Naive B cell (primary cell): ENCODE measurements at places on chromosomes 3 and 15. TPM values are rescaled to one million over a fixed set of nuclear protein-coding genes. Genes with fewer than 3 reads are reported as not detected.
A peak's percentile ranks its signal among the peaks of the same experiment; 100 is the strongest.

Gene CAPN7
- 21.4 TPM for polyA plus RNA-seq

- no peak for DNase-seq
Measured at GRCh38 chr15:91956026-91956723, 102.7 kb downstream of the SLCO3A1 start.

- no peak for DNase-seq
Measured at GRCh38 chr3:121670676-121671075, 10.0 kb upstream of the HCLS1 start.

GRCh38 chr3:55194376-55194775 lies 266.5 kb upstream of the LRTM1 start:
- DNase-seq, result no peak

Gene CISH
- 1.3 TPM for polyA plus RNA-seq

Gene CHRM5
- not detected for polyA plus RNA-seq

DNA sequence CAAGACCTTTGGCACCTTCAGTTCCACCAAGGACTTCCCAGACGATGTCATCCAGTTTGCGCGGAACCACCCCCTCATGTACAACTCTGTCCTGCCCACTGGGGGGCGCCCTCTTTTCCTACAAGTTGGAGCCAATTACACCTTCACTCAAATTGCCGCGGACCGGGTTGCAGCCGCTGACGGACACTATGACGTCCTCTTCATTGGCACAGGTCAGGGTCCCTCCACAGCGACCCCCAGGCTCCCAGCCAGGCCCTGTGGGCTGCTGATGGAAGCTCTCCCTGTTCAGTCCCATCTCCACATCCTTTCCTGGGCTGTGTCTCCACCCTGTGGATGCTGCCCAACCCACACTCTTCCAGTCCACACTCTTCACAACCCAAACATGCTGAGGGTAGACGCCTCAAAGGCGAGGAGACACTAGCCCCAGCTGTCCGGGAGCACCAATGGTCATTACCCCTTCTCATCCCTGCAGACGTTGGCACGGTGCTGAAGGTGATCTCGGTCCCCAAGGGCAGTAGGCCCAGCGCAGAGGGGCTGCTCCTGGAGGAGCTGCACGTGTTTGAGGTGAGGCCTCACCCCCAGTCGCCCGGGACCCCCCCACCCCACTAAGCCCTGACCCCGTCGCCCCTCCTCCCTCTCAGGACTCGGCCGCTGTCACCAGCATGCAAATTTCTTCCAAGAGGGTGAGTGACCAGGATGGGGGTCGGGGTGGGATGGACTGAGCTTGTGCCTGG lies 4.3 kb upstream of the LSMEM2 start:
- DNase-seq, result peak; percentile 67

DNA sequence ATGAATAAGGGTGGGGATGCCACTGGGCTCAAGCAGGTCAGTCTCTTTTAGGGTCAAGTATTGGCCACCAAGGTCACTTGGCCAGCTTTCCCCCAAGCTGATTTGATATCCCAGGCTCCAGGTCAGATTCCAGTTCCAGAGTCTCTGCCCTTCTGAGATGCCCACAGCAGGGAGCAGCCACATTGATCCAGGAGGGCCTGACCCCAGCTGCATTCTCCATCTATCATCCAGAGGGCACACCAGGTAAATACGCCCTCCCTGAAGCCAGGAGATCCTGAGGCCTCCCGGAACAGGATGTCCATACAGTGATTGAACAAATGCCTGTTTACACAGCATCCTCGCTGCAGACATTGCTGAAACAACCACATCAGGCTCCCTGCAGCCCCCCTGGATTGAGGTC lies 264.6 kb upstream of the TLE3 start:
- no peak for DNase-seq

Gene PPP1R14D
- polyA plus RNA-seq, result not detected

- DNase-seq, result no peak
Measured at GRCh38 chr3:167148136-167148535, 232.0 kb downstream of the ZBBX start.

DNA sequence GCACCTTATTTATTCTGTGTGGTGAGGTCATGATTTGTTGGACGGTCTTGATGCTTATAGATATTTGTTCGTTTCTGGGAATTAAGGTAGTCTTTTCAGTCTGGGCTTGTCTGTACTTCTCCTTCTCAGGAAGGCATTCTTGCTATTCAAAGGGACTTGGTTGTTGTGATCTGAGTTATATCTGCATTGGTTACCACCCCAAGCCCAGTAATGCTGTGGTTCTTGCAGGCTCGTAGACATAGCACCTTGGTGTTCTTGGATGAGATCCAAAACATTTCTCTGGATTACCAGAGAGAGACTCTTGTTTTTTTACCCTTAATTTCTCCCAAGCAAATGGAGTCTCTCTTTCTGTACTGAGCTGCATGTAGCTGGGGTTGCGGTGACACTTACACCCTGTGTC lies 128.0 kb upstream of the CBLB start:
- no peak for DNase-seq

Gene GOLGA6L25
- polyA plus RNA-seq, result not detected

GRCh38 chr15:60704717-60705116 lies 225.8 kb upstream of the ICE2 start:
- DNase-seq, result no peak

- DNase-seq, result no peak
Measured at GRCh38 chr15:71485094-71485693, 325.2 kb upstream of the NR2E3 start.

Gene LSM3
- polyA plus RNA-seq, result 41.6 TPM
